ENCODE measurements at places on chromosomes 11 and 22.

DNA sequence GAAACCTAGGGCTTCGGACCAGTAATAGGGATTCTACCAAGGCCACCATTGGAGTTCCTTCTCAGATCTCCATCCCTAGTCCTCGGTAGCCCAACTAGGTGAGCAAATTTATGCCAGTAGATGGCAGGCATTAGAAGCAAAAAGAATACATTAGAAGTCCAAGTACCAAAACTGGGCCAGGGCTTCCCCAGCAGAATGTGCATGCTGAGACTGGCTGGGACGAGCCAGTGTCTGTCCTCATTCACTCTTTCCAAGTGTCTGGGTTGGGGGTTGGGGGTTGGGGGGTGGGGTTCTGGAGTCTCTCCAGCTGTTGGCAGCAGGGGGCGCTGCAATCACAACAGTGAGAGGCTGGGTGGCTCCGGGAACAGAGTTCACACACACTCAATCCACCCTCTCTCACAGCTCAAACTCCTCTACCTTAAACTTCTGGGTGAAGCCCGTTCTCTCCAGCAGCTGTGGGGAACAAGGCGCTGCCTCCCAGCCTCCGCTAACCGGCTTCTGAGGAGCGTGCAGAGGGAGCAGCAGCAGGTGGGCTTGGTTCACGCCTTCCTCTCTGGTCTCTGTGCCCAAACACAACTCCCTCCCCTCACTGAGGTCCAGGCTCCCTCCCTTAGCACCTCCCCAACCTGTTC, 57.5 kb downstream of the BTG4 start:
- DNase-seq, result peak; percentile 28

DNA sequence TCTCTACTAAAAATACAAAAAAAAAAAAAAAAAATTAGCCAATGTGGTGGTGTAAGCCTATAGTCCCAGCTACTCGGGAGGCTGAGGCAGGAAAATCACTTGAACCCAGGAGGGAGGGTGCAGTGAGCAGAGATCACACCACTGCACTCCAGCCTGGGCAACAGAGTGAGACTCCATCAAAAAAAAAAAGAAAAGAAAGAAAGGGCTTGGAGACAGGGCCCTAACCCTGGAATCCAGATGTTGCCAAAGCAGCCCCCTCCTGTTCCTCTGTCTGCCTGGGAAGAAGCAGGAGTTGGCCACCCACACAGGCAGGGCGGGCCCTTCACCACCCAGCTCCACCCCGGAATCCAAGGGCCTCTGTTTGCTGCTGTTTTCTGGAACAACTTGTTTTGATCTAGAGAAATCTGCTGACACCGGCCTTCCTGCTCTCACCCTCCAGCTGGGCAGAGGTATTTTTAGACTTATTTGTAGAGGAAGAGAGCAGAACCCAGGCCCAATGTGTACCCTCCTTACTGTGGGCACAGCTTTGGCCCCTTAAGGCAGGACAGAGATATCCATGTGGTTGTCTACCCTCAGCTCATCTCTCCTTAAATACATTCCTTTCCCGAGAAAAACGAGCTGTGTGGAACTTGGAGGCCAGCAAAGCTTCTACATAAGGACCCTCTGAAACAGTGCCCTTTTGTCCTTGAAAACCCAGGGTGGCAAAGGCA, 2.7 kb upstream of the NEAT1 start:
- DNase-seq, result peak; percentile 51

- no peak for DNase-seq
These were observed 45.5 kb upstream of the TTLL12 start for GRCh38 chr22:43232445-43232844.

DNA sequence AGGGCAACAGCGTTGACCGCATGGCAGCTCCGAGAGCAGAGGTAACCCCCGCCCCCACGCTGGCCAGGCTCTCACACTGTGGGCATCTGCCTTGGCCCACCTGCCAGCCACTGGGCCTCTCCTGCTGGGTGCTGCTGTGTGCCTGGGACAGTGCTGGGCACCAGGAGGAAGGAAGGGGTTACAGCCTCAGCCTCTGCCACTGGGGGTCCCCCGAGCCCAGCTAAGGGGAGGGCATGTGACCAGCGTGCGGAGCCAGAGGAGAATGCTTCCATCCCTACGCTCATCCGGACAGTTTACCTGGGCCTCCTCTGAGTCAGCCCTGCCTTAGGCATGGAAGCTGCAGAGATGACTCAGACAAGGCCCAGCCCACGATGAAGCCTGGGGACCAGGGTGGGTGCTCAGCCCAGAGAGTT, 10.9 kb downstream of the NCF4 start:
- DNase-seq, result no peak

- peak; percentile 26 for DNase-seq
These were observed 761 bp upstream of the NXF1 start for GRCh38 chr11:62805961-62806441.

- no peak for DNase-seq
These were observed 28.7 kb upstream of the CTSD start for GRCh38 chr11:1792461-1792860.

GRCh38 chr11:125331357-125332035, 164.6 kb downstream of the FEZ1 start:
- no peak for DNase-seq

GRCh38 chr11:43918662-43919061, 23.8 kb upstream of the C11orf96 start:
- DNase-seq, result no peak

- DNase-seq, result no peak
These were observed 38.4 kb upstream of the FADD start for GRCh38 chr11:70164705-70165104.

DNA sequence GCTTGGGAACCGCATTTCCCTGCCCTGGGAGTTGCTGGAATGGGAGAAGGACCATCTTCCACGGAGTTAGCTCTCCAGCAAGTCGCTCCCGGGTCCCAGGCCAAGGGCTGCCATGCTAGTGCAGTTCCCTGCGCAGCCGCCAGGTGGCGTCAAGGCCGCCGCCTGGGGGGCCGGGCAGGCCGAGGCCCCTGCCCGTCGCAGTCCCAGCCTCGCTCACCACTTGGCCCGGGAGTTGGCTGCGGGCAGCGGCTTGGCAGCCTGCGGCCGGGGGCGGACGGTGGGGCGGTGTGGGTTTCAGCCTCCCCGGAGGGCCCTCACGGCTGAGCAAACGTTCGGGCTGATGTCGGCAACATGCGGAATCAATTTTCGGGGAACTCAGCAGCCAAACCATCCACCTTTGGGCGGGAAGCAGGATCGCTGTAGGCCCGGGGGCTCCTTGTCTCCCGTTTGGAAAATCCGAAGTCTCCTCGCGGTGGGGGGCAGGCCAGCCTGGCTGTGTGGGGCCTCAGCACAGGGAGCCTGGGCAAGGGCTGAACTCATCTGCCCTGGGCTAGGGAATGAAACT, 415.1 kb downstream of the SOX6 start:
- no peak for DNase-seq

DNA sequence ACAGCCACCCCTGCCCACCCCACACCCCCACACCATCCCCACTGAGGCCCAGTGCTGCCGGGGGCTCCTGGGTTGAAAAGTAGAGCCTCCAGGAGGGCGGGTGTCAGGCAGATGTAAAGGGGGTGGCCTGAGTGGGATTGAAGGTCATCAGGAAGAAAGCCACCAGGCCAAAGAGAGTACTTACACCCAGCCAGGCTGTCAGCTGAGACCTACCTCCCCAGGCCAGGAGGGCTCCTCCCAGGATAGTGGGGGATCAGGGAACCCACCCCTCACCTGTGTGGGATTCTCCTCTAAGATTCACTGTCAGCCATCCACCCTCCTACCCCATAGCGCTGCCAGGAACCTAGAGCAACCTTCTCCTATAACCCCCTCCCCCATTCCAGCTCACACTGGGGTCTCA, 17.2 kb upstream of the FCHSD2 start:
- no peak for DNase-seq

- DNase-seq, result no peak
These were observed 400.2 kb downstream of the RAB38 start for GRCh38 chr11:87775036-87775435.
